ENCODE measurements at places on chromosomes 2 and 18.

GRCh38 chr2:69559442-69560146, 83.9 kb downstream of the AAK1 start:
- no peak for DNase-seq

DNA sequence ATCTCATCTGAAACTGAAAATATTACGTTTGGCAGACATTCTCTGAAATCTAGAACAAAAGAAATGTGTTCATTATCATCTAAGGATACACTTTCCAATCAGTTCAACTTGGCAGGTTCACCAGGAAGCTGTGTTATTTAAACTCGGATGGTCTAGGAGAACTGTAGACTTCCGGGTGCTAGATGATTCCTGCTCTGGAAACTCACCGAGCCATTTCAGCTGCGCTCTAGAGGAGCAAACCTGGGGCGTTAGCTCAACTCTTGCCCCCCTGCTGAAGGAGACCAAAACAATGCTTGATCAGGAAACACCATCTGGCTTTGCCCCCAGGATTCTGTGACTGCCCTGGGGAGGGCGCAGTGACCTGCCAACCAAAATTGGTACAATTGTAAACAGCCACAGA, 22.9 kb downstream of the MLPH start:
- no peak for DNase-seq

DNA sequence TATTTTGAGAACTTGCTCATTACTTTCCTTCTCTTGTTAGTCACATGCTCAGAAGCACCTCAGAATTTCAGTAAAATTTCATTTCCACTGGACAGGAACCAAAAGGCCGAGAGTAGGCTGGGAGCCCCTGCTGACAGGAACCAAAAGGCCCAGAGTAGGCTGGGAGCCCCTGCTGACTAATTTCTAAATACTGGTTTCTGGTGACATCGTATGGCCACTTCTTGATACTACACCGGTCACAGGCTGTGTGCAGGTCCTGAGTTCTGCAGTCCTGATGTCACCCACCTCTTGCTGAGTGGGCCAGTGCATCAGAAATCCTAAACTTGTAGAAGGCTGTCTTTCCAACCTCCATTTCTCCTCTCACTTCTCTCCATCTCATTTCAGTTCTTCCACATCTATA, 17.7 kb upstream of the EN1 start:
- DNase-seq, result no peak

GRCh38 chr2:74835831-74836674, 2.1 kb downstream of the HK2 start:
- DNase-seq, result no peak

DNA sequence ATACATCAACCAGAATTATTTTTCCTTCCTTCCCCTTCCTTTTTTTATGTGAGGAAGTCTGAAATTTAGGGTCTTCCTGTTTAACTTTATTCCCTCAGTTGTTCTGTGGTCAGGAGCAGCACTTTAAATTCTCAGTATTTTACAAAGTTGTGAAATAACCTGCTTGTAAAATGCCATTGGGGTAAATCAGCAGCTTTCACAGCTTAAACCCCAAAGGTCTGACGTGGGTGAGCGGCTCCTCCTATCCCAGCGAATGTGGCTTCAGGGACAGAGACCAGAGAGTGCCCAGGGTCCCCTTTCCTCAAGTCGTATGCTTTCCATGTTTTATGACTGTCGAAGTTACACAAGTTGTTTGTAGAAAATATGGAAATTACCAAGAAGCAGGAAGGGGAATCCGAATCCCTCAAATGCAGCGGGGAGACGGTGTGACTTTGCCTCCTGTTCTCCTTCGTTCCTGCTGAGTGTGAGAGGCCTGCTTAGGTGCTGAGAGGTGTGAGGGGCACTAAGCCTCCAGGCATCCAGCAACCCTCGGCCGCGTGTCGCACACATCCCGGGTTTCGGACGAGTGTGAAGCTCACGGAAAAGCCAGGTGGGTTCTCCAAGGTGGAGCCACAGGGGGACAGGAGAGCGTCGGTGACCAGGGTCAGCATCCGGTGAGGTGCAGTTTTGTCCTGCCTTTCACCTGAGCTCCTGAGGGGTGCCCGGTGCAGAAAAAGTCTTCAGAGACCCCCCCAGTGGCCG, 10.8 kb upstream of the KCNG2 start:
- DNase-seq, result no peak

GRCh38 chr2:126325202-126325601, 330.8 kb upstream of the GYPC start:
- DNase-seq, result no peak

DNA sequence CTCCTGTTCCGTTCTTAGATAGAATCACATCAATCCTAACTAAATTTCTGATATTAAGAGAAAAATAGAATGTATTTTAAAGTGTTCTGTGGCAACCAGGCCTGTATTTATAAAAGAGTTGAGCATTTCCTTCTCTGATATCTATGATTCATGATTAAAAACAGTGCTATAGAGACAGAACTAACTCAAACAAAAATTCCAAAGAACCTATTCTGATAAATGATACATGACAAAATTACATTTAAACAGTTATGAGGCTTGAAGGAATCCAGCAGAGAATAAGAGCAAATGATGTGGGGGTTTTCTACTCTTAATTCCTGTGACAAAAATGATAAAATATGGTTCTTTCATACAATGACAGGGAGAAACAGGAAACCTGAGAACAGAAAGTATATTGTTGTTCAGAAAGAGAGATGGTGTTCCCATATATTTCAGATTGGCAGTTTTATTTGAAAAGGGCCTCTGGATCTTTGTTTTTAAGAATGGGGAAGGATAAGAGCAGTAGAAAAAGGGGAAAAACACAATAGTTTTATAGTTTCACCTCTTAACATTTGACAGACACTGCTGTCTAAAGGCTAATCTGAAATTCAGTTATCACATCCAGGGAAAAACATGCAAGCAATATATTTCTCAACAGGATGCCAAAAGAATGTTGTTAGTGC, 944.3 kb downstream of the LRP1B start:
- no peak for DNase-seq

GRCh38 chr2:133600266-133600928, 32.1 kb upstream of the NCKAP5 start:
- no peak for DNase-seq

DNA sequence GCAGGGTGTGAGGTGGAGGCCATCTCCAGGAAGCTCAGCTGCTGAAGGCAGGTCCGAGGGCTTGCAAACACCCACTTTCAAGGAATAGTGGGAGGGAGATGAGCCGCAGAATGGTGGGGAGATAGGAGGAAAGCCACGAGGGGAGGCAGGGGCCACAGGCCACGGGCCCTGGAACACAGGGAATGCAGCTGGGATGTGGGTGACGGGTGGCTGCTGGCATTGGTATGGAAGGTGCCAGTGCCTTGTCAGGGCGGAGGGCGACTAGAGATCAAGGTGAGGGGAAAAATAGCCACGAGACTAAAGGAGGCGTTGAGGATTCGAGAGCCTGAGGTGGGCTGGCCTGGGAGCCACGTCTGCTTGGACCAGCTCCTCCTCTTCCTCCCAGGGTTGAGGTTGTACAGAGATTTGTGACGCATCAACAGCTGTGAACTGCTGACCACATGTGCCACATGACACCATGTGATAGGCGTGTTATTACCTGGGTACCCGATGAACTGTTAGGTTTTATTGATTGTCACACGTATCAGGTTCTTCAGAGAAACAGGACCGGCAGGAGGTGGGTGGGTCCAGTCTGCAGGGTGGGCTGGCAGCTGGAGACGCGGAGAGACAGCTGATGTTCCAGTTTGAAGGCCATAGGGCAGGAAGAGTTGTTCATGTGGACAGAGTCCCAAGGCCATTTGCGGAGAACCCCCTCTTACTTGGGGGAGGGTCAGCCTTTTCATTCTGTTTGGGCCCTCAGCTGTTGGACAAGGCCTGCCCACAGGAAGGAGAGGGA, 9.9 kb downstream of the IMPA2 start:
- DNase-seq, result no peak

GRCh38 chr2:143347901-143348414, 218.7 kb downstream of the ARHGAP15 start:
- no peak for DNase-seq

DNA sequence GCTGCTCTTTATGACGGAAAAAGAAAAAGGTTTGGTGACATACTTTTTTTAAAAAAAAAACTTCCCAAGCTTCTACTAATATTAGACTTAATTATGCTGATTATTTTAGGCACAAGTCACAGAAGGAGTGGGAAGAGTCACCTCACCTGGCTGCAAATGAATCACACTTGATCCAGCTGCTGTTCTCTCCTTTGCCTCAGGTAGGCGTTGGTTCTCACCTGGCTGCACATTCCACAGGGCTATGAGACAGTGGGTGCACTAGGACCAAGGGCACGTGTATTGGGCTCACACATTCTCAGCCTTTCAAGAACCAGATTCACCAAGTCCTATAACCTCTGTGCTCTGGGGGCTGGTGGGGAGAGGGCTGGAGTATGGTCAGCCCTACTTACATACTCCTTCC, 93.3 kb downstream of the TGFA start:
- no peak for DNase-seq

DNA sequence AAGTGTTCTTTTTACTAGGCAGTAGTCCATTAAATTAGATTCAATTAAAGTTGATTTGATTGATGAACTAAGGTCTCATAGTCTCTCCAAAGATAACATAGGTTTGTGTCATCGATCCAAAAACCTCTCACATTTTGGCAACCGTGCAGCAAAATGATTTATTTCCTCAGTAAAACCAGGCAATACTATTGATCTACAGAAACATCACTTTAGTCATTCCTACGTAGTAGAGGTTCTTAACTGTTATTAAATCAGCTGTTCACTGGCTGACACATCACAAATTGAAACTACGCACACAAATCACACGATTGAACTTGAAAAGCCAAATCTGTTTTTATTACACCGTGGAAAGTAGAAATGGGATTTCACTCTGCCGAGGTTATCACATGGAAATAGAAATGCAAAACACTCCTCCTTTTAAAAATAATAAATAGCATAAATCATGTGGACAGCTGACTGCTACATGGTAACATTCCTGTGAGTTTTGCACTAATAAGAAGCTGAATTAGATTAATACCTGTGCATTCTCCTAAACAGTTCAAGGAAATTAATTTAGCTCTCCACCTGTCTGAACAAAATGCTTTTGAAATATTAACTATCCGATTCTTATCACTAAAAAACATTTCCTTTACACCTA, 262.5 kb downstream of the CDH20 start:
- no peak for DNase-seq

DNA sequence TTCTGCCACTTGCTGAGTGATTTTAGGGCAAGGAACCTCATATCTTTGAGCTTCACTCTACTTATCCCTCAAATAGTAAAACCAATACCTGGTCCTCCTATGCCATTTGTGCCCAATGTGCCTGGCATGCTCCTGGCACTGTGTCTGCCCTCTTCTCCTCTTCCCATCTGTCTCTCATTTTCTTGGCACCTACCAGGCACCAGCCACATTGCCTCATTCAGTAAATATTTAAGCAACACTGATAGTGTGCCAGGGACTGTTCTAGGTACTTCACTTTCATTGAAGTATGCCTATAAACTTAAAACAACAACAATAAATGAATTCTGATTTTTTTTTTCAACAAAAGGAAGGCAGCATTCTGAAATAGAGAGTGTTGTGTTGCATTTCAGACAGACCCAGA, 15.1 kb upstream of the BOD1L2 start:
- DNase-seq, result no peak

GRCh38 chr2:158997037-158997790, 28.8 kb downstream of the TANC1 start:
- DNase-seq, result no peak

DNA sequence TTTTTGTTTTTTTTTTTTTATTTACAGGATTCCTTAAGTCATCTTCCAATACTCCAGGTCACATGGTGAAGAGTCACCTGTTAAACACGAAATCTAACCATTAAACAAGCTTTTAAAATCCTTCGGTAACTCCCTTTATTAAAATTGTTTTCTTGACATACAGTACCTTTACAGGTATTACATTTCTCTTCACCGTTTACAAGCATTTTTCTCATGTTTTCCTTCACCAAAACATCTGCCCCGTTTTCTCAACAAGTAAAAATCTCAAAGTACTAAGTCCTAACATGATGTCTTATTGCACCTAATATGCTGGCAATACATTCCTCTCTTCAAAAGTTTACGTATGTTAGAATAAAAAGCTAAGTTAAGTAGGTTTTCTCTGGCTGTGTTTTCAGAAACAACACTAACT, 1.1 kb downstream of the PUM2 start:
- DNase-seq, result no peak

DNA sequence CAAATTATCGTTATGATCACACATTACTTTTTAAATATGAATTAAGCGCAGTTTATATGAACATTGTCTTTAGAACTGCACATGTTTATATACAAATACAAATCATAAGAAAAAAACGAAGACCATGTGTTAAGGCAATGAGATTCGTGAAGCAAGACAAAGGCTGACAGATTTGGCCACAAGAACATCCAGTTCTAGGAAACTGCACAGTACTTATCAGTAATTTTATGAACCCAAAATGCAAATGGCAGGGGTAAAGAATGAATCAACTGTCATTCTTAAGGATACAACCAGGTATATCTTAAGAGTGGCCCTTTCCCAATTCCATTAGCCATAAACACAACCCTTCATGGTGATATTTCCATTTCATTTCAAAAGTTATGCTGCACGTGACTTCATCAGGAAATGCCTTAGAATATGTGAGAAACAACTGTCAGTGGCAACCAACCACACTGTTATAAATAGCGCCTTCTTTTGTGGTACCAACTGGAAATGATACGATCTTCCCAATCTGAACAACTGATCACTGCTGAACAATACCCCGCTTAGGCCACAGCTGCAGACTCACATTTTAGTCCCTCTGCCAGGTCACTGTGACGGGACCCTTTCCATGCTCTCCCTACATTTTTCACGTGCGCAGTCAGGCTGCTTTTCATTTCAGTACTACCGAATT, 144.9 kb downstream of the L3MBTL4 start:
- DNase-seq, result no peak

DNA sequence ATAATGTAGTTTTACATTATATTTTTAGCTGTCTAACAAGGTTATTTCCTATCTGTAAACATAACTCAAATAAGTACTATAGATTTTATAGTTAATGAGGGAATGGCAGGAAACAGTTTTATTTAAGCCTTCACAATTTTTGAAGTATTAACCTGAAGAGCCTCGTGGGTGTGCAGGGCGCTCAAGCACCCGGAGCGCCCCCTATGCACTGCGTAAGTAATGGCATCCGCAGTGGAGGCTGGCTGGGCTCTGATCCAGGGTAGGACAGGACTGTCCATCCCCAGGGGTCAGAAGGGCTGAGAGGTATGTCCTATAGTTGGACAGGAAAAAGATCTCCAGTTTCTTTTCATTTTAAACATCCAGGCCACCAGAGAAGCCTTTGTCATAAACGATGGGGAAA, 8.2 kb upstream of the GBX2 start:
- no peak for DNase-seq

- no peak for DNase-seq
These were observed 79.7 kb downstream of the EHBP1 start for GRCh38 chr2:62785216-62785615.

GRCh38 chr2:227872676-227873075, 1.2 kb downstream of the DAW1 start:
- DNase-seq, result no peak
